GM23248 (cell line): ENCODE measurements at places on chromosomes 7 and 10.

- H3K4me1 ChIP-seq = no peaks in the 10 kb centered on the region
- H3K27me3 ChIP-seq = 0 out of 2 replicates have a peak, but pooled peaks cover 4% of the 10 kb centered on the region
- no peak for DNase-seq
- H3K4me3 ChIP-seq = no peak overlapping the region
Observed at GRCh38 chr7:142451296-142451695, 193.4 kb upstream of the PRSS58 start.

GRCh38 chr7:84021292-84021908, 173.2 kb downstream of the SEMA3A start:
- DNase-seq = peak; percentile 48
- peaks cover 37% of the 10 kb centered on the region for H3K4me1 ChIP-seq
- no peaks in the 10 kb centered on the region for H3K27me3 ChIP-seq
- peak overlapping the region; percentile 6; the same call in 1 of the 2 replicates for H3K27ac ChIP-seq
- H3K36me3 ChIP-seq = no peaks in the 10 kb centered on the region

GRCh38 chr7:139451638-139452037, 31.8 kb downstream of the KLRG2 start:
- no peak overlapping the region for H3K27ac ChIP-seq
- peak; percentile 47 for DNase-seq
- no peaks in the 10 kb centered on the region for H3K27me3 ChIP-seq
- H3K36me3 ChIP-seq = no peaks in the 10 kb centered on the region
- peaks cover 6% of the 10 kb centered on the region; the same call in 1 of the 2 replicates for H3K4me1 ChIP-seq

DNA sequence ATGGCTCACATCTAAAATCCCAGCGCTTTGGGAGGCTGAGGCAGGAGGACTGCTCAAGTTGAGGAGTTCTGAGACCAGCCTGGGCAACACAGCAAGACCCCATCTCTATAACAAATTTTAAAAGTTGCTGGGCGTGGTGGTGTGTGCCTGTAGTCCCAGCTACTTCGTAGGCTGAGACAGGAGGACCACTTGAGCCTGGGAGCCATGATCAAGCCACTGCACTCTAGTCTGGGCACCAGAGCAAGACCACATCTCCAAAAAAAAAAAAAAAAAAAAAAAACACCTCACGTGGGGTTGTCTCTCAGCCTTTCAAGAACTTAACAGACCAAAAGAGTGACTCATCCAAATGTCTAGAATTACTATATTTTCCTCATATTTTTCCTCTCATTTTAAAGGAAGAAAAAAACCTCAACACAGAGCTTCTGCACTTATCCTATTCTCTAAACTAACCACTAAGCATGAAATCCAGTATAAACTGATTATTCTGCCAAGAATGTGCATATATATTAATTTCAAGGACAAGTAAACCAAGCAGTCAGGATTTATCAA, 46.3 kb downstream of the CUL2 start:
- peaks cover 8% of the 10 kb centered on the region for H3K36me3 ChIP-seq
- no peaks in the 10 kb centered on the region for H3K27me3 ChIP-seq
- H3K4me1 ChIP-seq = peaks cover 39% of the 10 kb centered on the region
- H3K27ac ChIP-seq = no peak overlapping the region
- peak; percentile 35 for DNase-seq
- no peak overlapping the region for H3K4me3 ChIP-seq

GRCh38 chr7:78691584-78691983, 761.9 kb downstream of the MAGI2 start:
- no peaks in the 10 kb centered on the region for H3K36me3 ChIP-seq
- H3K27ac ChIP-seq = no peak overlapping the region
- H3K4me3 ChIP-seq = no peak overlapping the region
- DNase-seq = no peak
